Purkinje cell (primary cell): ENCODE measurements at places on chromosomes 12 and 14. TPM values are rescaled to one million over a fixed set of nuclear protein-coding genes. Genes with fewer than 3 reads are reported as not detected.

The HELB gene
- 0.42 TPM in 1 of 2 replicates, not detected in the other for polyA plus RNA-seq

The SMIM41 gene
- polyA plus RNA-seq, result not detected in 2 replicates

The RAP1B gene
- polyA plus RNA-seq, result 131 and 185 TPM in 2 replicates

The NINJ2 gene
- polyA plus RNA-seq, result 0.92 and 2.6 TPM in 2 replicates

The KRT82 gene
- not detected in 2 replicates for polyA plus RNA-seq

The SDR9C7 gene
- 0.54 TPM in 1 of 2 replicates, not detected in the other for polyA plus RNA-seq

The MYL2 gene
- polyA plus RNA-seq, result not detected in 2 replicates

The SIX4 gene
- polyA plus RNA-seq, result 0.12 and 1.6 TPM in 2 replicates
